Naive thymus-derived CD8-positive, alpha-beta T cell (primary cell): ENCODE measurements at places on chromosomes 5 and 9. TPM values are rescaled to one million over a fixed set of nuclear protein-coding genes. Genes with fewer than 3 reads are reported as not detected.

TAF11L10 gene
- total RNA-seq: not detected

- no peak overlapping the region for H3K27ac ChIP-seq
- H3K36me3 ChIP-seq: no peaks in the 10 kb centered on the region
- H3K27me3 ChIP-seq: peaks cover 96% of the 10 kb centered on the region
These were observed 1.5 kb upstream of the TMEM174 start for GRCh38 chr5:73171495-73171894.

- peaks cover 1% of the 10 kb centered on the region for H3K27me3 ChIP-seq
- no peaks in the 10 kb centered on the region for H3K4me1 ChIP-seq
- H3K27ac ChIP-seq: no peak overlapping the region
- H3K36me3 ChIP-seq: no peaks in the 10 kb centered on the region
- no peak overlapping the region for H3K4me3 ChIP-seq
- DNase-seq: no peak
These were observed 112.2 kb upstream of the TRPM3 start for GRCh38 chr9:71233646-71234045.

DNA sequence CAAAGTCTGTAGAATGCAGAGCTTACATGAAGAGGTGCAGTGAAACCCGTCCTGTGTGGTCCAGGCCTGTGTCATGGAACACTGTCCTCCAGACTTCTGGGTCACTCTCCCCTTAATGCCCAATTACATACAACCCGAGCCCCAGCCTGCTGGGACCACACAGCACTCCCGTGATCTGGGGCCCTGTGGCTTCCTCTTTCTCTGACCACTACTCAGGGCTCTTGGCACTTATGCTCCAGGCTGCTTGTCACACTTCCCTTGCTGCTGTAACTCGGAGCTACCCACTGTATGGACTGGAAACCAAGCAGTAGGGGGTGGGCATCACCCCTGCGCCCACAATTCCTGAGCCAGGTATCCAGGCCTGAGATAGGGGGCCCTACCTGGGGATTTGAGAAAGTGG lies 10.3 kb upstream of the IL3 start:
- no peaks in the 10 kb centered on the region for H3K27me3 ChIP-seq
- no peak overlapping the region for H3K4me3 ChIP-seq
- no peak for DNase-seq
- H3K4me1 ChIP-seq: peaks cover 10% of the 10 kb centered on the region

- no peaks in the 10 kb centered on the region for H3K27me3 ChIP-seq
- peaks cover 5% of the 10 kb centered on the region for H3K36me3 ChIP-seq
- no peak overlapping the region for H3K4me3 ChIP-seq
These were observed 57.4 kb downstream of the AOPEP start for GRCh38 chr9:94783928-94784327.

MLANA gene
- total RNA-seq: not detected

DNA sequence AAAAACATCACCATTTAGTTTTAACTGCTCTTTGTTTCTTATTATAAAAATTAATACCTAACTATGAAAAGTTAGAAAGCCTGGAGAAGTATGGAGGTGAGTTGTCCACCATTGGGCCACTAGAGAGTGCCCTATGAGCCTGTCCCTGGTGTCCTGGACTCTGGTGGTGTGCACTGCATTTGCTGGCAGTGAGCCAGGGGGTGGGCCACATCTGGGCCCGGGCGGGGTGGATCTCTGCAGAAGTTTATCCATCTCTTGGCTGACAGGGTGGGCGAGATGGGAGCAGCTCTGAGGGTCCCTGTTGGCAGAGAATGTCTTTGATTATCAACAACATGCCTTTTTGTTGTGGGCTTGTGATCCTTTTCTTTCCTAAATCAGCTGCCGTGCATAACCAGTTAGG lies 8.2 kb downstream of the TENT4A start:
- no peak for DNase-seq
- no peaks in the 10 kb centered on the region for H3K27me3 ChIP-seq
- H3K36me3 ChIP-seq: peaks cover 10% of the 10 kb centered on the region
- H3K4me1 ChIP-seq: peaks cover 93% of the 10 kb centered on the region
- H3K4me3 ChIP-seq: no peak overlapping the region

DNA sequence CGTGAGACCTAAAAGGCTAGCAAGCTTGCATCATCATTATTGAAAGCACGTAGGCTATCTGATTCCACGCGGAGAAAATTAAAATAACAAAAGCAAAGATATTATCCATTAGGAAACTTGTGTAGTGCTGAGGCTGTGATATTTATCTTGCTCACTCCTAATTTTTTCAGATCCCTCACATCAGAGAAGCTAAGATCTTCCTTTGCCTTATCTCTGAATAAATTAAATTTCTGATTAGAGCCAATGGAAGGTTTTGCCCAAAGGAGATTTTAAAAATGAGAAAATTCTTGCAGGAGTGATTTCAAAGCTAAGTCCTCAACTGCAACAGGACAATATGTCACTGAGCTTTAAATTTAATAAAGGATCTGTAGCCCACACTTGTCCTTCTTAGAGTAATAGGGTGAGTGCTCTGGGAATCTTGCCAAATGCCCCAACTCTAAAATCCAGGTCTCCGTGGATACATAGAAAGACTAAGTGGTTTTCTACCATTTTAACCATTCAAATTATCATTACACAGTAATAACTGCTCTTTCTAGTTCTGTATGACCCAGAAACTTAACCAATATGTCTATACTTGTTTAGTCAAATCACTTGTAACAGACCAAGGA lies 295.0 kb downstream of the CAAP1 start:
- H3K4me3 ChIP-seq: no peak overlapping the region
- DNase-seq: no peak
- H3K27ac ChIP-seq: no peak overlapping the region
- H3K27me3 ChIP-seq: no peaks in the 10 kb centered on the region
- H3K36me3 ChIP-seq: no peaks in the 10 kb centered on the region

- no peak overlapping the region for H3K27ac ChIP-seq
- DNase-seq: no peak
- H3K4me3 ChIP-seq: no peak overlapping the region
- peaks cover 16% of the 10 kb centered on the region for H3K36me3 ChIP-seq
- H3K4me1 ChIP-seq: no peaks in the 10 kb centered on the region
These were observed 54.4 kb downstream of the MRPL36 start for GRCh38 chr5:1745123-1745795.

DNA sequence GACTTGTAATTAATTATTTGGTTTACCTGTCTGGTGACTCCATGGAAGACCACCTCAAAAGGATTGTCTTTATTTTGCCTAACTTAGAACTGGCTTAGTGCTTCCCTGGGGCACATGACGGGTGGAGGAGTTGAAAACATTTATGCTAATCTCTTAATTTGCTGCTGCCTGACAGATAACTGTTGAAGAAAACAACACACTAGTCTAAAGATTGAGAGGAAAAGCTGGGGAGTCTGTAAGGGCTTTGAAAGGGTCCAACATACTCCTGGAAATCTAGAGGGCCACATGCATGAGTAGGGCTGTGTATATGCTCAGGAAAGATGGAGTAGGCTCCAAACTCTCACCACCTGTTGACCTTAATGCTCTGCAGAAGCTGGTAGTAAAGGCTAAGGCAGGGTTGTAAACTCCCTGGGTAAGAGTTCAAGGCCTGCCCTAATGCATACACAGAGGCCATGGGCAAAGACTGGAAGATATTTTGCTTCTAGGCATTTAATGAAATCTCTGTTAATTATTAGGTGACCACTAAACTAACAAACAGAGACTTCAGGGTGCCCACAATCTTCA lies 40.7 kb downstream of the NR3C1 start:
- peak overlapping the region; percentile 47 for H3K27ac ChIP-seq
- DNase-seq: no peak
- peaks cover 70% of the 10 kb centered on the region for H3K4me1 ChIP-seq
- peaks cover 30% of the 10 kb centered on the region for H3K36me3 ChIP-seq

DNA sequence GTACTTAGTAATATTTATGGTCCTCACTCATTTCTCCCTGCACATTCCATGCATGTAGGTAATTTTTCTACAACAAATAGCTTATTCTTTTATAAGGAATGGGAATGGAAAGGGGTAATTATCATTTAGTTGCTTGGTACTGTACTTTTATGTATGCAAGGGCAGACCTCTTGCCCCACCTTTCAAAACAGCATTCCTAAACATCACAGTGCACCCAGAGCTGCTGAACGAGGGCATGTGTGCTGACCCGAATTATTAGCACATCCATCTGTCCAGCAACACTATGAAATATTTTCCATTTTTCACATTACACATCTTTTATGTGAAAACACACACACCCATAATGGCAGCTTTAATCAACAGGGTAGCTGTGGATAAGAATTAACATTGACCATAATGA lies 228.6 kb upstream of the ARRDC3 start:
- no peak overlapping the region for H3K27ac ChIP-seq
- H3K4me3 ChIP-seq: no peak overlapping the region

BAAT gene
- total RNA-seq: not detected

FGF10 gene
- total RNA-seq: not detected

DNA sequence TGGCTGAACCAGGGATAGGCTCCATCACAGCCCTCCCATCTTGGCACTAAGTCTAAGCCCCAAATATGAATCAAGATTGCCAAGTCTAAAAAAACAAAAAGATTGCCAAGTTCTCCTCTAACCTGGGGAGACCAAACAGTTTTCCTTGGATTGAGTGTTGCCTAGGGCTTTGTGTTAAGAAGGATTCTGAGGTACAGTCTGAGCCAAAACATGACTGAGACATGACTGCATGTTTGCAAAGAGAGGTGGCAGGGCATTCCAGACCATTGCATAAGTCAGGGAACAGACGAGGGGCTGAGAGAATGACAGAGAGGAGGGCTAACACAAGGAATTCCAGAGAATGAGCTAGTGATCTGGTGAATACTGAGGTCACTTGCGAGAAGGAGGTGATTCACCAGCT lies 11.4 kb downstream of the LAMC3 start:
- no peaks in the 10 kb centered on the region for H3K36me3 ChIP-seq
- no peak overlapping the region for H3K4me3 ChIP-seq
- H3K4me1 ChIP-seq: no peaks in the 10 kb centered on the region
- H3K27ac ChIP-seq: no peak overlapping the region
- DNase-seq: no peak
- peaks cover 11% of the 10 kb centered on the region for H3K27me3 ChIP-seq

SPATA31A3 gene
- total RNA-seq: not detected

DNA sequence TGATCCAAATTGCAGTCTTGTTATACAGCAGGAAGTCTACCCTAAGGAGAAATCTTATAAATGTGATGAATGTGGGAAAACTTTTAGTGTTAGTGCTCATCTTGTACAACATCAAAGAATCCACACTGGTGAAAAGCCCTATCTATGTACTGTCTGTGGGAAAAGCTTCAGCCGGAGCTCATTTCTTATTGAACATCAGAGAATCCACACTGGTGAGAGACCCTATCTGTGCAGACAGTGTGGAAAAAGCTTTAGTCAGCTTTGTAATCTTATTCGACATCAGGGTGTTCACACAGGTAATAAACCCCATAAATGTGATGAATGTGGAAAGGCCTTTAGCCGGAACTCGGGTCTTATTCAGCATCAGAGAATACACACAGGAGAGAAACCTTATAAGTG lies 10.4 kb downstream of the ZNF189 start:
- no peak overlapping the region for H3K4me3 ChIP-seq
- no peak for DNase-seq
- no peaks in the 10 kb centered on the region for H3K4me1 ChIP-seq
- no peak overlapping the region for H3K27ac ChIP-seq
- H3K27me3 ChIP-seq: no peaks in the 10 kb centered on the region

GRCh38 chr5:154395407-154396106 lies 50.2 kb upstream of the SAP30L start:
- H3K4me3 ChIP-seq: no peak overlapping the region
- no peak for DNase-seq
- no peak overlapping the region for H3K27ac ChIP-seq
- H3K27me3 ChIP-seq: no peaks in the 10 kb centered on the region
- no peaks in the 10 kb centered on the region for H3K36me3 ChIP-seq

DNA sequence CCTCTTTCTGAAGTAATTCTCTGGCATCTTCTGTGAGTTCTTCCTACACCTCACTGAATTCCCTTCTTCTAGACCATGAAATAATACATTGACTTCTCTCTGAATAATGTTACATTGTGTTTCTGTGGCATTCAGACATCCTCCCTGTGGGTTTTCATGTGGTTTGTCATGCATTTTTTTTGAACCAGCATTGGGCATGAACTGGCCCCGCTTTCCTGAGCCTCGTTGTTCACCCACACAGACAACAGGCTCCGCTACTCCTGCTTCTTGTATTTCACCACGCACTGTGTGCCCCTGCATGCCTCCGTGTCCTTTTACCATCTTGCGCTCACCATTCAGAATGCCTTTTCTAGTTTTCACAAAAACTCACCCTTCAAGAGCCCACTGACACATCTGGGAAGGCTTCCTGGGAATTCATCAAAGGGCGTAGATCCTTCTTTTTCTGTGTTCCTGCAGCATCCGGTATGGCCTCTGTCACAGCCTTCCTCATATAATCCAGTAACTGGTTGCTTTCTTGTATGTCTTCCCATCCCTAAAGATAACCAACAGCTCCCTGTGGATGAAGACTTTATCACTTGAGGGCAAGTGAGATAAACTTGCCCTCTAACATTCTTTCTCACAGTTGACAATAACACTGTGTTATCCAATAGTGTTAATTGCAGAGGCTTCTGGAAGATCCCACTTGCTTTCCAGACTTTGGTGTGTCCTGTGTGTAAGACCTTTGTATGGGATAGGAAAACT lies 51.5 kb upstream of the ADAMTSL1 start:
- DNase-seq: no peak
- no peak overlapping the region for H3K4me3 ChIP-seq
- peaks cover 9% of the 10 kb centered on the region for H3K27me3 ChIP-seq
- no peaks in the 10 kb centered on the region for H3K4me1 ChIP-seq
- H3K36me3 ChIP-seq: no peaks in the 10 kb centered on the region

STING1 gene
- 68.1 TPM for total RNA-seq

DNA sequence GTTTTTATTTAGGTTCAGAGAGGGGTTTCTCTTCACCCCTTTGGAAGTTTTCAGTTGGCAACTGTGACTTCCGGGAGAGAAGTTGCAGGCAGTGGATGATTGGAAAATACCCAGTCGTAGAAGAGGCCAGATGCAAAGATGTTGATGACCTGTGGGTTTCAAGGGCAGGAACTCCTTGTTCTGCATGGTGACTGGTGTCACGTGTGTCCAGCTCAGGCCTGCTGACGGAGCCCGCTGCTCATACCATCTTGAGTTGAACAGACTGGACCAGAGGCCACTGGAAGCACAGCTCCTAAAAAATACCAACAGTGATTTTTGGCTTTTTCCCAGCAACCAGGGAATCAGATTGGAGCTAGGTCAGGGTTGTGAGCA lies 243.9 kb upstream of the KLF4 start:
- H3K27me3 ChIP-seq: no peaks in the 10 kb centered on the region
- no peak overlapping the region for H3K27ac ChIP-seq
- H3K4me1 ChIP-seq: peaks cover 4% of the 10 kb centered on the region
- no peak for DNase-seq
- no peak overlapping the region for H3K4me3 ChIP-seq

- H3K4me3 ChIP-seq: no peak overlapping the region
- H3K4me1 ChIP-seq: no peaks in the 10 kb centered on the region
- H3K36me3 ChIP-seq: no peaks in the 10 kb centered on the region
- no peak for DNase-seq
These were observed 317.6 kb downstream of the ARRDC3 start for GRCh38 chr5:91065496-91065895.

AOPEP gene
- 8.7 TPM for total RNA-seq

DNA sequence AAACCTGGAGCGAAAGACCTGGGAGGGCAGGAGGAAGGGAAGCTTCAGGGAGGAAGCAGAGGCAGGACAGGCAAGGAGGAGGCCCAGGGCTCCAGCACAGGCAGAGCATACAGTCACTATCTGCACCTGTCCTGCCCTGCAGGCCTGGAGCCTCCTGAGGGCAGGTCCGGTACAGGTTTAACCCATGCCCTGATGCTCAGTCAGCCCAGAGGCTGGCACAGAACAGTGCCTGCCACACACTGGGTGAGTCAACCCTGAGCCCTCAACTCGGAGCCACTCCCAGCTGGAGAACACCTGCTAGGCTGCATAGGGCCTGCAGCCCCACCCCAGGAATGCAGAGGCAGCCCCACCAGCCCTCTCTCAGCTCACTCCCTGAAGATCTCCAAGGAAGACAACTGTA lies 161.5 kb upstream of the PHYKPL start:
- no peak overlapping the region for H3K4me3 ChIP-seq
- no peak overlapping the region for H3K27ac ChIP-seq
- H3K4me1 ChIP-seq: no peaks in the 10 kb centered on the region
- no peak for DNase-seq

TMC1 gene
- not detected for total RNA-seq
